NCI-H2029 treated with DMSO at 0.1 percent for 48 hours (cell line): ENCODE measurements at places on chromosomes 11 and 22.
A peak's percentile ranks its signal among the peaks of the same experiment; 100 is the strongest.

DNA sequence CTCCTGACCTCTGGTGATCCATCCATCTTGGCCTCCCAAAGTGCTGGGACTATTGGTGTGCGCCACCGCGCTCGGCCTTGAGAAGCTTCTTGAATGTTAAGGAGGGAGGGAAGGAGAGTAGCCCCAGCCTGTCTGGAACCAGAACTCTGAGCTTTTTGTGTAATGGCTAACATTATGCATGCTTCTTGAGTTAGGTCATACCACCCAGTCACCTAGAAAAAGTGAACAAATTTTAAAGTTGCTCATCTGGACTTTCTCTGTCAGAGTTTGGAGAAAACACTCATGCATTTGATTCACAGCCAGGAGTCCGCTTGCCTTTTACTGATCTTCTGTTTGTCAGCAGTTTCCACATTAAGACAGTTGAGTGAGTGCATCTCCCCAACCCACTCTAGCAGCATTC is 82.1 kb downstream of the PPP6R3 start:
- no peak for DNase-seq

- DNase-seq: no peak
Measured at GRCh38 chr11:26777372-26777808, 55.5 kb upstream of the SLC5A12 start.

GRCh38 chr11:91199866-91200265 is 977.0 kb upstream of the CHORDC1 start:
- DNase-seq: no peak

GRCh38 chr22:23077627-23078461 is 7.5 kb downstream of the GNAZ start:
- no peak for DNase-seq

DNA sequence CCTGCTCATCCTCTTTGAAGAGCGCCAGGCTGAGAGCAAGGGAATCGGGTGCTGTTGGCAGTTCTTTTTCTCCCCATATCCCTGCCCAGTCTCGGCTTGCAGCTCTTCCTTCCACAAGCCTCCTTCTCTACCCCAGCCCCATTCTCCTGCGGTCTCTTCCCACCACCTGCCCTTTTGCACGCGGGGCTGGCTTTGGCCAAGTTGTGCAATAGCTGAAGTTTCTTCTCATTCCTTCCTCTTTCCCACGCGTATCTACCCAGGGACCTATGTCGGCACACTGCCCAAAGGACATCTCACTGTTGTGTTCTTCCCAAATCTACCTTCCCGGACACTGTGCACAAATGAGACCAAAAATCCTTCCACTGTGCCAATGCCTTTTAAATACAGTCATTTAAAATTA is 22.3 kb upstream of the HTR3A start:
- DNase-seq: no peak

DNA sequence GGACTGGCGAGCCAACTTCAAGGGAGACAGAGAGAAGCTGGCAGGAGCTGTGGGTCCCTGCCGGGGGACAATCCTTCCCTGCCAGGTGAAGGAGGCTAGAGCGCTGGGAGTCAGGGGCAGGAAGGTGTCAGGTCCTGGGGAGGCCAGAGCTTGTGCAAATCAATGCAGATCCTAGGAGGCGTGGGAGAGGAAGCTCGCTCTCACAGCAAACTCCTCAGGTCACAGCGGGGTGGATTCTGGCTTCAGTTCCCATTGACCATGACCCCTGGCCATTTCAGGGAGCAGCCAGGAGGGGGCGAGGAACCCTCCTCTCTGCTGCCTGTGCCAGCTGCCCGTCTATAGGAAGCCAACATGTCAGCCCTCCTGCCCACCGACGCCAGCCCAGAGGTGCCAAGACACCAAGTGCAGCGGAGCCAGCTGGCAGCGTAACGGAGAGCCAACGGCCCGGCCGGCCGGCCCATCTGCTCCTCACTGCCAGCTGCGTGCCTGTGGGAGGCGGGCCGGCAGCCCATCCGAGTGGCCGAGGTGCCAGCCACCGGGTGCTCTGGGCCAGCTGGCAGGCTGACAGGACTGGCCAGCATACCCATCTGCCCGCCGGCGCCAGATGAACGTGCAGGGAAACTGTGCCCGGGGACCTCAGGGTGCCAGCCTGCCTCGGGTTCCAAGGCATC is 374.8 kb downstream of the MIAT start:
- peak; percentile 49 for DNase-seq

DNA sequence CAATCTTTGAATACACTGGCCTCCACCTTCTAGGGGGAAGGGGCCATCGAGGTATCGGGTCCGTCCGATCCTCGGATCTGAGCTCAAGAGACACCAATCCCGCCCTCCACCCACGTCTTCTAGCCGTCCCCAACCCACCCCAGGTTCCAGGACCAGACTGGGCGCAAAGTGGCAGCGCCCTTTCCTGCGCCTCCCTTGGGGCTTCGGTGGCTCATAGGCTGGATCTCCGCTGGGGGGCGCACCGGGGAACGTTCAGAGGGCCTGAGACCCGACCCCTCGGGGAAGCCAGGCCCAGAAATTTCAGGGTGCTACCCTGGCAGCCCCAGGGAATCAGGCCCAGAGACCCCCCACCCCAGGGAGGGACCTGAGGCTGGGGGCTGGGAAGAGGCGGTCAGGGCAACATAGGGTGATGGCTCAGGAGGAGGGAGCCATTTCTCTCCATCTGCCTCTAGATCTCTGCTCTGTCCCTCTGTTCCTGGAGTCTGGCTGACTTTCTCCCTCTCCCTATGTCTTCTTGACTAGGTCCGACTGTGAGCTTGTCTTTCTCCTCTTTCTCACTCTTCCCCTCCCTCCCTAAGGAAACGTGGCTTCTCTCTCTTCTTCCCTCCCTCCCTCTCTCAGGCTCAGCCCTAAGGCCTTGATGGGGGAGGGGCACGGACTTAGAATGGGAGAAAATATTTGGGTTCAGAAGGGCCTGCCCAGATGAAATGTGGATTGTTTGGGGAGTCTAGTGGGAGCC is 1.1 kb downstream of the CREB3L1 start:
- DNase-seq: no peak
